ENCODE measurements at places on chromosomes 13 and 19.

DNA sequence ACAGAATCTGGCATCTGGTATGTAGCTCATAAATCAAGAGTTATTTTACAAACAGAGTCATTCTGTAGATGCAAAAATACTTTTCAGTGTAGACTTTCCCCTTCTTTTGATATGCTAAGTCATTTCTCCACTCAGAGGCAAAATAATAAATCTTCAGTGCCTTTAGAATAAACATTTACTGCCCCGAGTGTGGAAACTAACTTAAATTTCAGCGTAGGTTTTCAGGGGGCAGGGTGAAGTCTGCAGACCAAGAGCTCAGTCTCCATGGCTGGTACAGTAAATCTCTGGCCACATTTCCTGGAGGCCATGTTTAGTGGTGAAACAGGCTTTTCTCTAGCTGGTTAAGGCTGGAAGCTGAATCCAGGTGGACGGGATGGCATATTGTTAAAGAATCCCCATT is 13.1 kb upstream of the ADPRHL1 start:
- DNase-seq: no peak

DNA sequence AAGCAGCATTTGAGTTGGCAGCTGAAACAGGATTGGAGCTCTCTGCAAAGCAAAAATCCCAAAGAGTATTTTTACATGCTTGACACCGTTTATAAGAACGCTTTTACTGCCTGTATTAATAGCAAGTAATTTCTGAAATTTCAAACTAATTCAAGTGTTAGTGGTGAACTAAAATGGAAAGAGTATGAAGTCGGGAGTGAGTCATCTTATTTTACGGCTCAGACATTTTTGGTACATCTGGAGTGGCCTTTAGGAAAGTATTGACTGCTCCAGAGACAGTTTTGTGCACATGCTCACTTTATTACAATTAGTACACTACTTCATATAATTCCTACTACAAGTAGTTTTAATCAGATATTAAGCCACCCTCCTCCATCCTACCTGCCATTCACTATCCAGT is 167.4 kb downstream of the SLITRK6 start:
- no peak for DNase-seq

GRCh38 chr13:72586518-72586917 is 140.9 kb downstream of the MZT1 start:
- DNase-seq: no peak

GRCh38 chr19:19600793-19601330 is 17.6 kb downstream of the PBX4 start:
- peak; percentile 41 for DNase-seq

DNA sequence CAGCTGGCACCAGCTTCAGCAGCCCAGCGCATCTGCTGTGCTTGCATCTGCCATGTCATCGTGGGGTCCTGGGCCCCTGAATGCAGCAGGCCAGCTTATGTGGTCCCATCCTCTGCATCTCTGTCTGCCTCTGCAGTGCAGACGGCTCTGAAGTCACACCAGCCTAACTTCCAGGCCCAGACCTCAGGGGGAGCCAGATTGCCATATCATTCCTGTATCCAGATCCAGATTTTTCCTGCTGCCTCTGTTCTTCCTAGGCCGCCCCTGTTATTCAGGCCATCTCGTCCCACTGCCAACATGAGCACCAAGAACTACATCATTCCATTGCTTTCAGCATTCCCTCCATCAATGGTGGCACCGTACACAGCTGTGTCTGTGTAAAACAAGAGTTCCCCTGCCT is 571.6 kb downstream of the UQCRFS1 start:
- DNase-seq: no peak

GRCh38 chr19:36916991-36917390 is 859 bp downstream of the ZNF568 start:
- DNase-seq: no peak

- DNase-seq: no peak
Observed at GRCh38 chr13:29952245-29952644, 101.8 kb upstream of the UBL3 start.

DNA sequence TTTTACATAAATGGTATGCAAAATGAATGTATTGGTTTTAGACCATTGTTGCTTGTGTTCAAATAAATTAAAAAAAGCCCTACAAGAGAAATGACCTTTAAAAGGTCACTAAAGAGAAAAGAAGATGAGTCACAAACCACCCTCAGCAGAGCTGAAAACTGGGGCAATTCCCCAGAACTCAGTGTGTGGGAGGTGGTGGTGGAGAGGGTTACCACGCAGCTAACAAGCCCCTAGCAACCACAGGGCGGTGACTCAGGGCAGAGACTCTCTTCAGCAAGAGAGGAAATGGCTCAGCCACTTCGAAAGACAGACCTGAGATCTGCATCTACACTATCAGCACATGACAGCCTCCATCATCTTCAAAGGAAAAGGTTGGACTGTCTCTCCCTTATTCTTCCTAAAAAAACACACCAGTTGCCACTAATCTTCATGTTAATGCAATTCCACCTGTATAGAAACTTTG is 29.4 kb upstream of the NDFIP2 start:
- peak; percentile 97 for DNase-seq

- DNase-seq: peak; percentile 6
Observed at GRCh38 chr13:105410602-105411001, 1124.9 kb downstream of the EFNB2 start.

DNA sequence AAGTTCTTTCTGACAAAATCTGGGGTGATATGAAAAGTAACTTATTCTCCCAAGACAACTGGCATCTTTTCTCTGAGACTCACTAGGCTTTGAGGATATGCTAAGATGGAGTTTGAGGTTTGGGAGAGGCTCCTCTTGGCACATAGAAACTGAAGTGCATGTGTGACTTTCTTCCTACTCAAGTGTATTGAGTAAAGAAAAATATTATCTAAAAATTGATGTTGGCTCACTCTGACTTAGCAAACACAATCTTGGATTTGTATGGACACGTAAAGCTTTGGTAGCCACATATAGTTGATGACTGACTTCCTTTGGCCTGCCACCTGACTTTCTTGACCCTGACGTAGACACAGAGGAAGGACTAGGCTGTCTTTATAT is 71.1 kb upstream of the KLF12 start:
- no peak for DNase-seq

GRCh38 chr13:95411428-95412040 is 110.3 kb upstream of the ABCC4 start:
- DNase-seq: no peak

- no peak for DNase-seq
Observed at GRCh38 chr13:50198508-50198907, 183.3 kb downstream of the KCNRG start.

DNA sequence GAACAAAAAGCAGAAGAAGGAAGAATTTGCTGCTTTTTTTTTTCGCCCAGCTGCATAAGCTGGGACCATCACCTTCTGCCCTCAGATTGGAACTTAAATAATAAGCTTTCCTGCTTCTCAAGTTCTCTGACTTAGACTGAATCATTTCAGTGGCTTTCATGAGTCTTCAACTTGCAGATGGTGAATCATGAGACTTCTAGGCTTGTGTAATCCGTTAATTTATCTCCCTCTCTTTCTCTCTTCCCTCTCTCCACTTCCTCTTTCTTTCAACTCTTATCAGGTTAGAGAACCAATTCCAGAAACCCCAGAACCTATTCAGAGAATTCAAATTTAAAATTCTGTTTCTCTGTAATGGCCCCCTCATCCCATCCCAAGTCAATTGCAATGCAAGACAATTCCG is 1153.7 kb downstream of the PCDH9 start:
- DNase-seq: no peak

DNA sequence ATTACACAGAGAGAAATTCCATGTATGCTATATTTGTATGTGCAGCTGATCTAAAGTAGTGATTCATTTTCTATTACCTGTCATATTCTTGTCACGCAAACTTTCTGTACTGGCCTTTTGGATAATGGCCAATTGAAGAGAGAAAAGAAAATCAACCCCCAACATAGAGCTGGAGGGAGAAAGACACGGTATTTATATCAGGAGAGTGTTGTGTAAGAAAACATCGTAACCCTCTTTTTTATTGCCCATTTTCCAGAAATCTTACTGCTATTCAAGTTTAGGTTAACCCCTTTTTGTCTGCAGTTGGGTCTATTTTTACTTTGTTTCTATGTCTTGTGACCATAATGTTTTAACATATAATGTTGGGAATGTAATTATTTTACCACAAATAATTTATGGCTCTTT is 27.9 kb downstream of the DGKH start:
- no peak for DNase-seq

DNA sequence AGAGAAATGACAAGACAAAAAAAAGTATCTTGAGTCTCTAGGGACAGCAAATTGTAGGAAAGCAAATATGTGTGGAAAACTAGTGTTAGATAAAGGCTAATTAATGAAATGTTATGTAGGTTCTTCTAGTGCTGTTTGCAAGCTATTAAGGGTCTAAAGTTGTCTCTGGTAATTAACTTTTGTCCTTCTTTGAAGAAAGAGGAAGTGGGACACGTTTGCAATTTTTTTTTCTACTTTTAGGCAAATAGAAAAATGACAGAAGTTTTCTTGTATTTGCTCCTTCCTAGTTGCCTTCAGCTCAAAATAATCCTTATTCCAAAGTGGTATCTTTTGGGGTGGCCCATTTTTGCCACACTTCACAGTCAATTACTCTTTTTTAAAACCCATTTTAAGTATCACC is 1877.7 kb upstream of the PRR20A start:
- DNase-seq: no peak

GRCh38 chr19:48654299-48655059 is 8.5 kb upstream of the CA11 start:
- DNase-seq: no peak

DNA sequence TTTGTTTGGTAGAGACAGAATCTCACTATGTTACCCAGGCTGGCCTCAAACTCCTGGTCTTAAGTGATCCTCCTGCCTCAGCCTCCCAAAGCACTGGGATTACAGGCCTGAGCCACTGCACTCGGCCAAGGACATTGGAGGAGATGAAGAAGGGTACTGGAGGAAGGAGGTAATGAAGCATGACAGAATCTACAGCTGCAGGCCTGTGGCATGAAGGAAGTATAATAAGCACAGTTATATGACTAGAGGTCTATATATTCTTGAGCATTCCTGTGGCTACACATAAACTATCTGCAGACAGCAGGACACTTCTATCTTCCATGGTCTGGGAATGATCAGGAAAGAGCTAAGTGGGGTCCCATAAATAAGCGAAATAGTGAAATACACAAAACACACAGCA is 18.2 kb downstream of the ZNF565 start:
- DNase-seq: no peak

- no peak for DNase-seq
Observed at GRCh38 chr19:46834121-46834520, 16.5 kb downstream of the AP2S1 start.

- no peak for DNase-seq
Observed at GRCh38 chr13:24842549-24843274, 78.7 kb downstream of the RNF17 start.

DNA sequence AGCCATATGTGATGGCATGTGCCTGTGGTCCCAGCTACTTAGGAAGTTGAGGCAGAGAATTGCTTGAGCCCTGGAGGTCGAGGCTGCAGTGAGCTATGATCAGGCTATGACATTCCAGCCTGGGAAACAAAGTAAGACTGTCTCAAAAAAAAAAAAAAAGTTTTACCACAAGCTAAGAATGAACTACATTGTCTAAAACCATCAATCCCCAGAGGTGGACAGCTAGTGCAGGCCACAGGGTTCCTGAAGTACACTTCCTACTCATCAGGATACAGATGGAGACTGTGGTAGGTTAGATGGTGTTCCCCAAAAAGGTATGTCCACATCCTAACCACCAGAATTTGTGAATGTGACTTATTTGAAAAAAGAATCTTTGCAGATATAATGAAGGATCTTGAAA is 63.5 kb upstream of the DOCK9 start:
- no peak for DNase-seq

DNA sequence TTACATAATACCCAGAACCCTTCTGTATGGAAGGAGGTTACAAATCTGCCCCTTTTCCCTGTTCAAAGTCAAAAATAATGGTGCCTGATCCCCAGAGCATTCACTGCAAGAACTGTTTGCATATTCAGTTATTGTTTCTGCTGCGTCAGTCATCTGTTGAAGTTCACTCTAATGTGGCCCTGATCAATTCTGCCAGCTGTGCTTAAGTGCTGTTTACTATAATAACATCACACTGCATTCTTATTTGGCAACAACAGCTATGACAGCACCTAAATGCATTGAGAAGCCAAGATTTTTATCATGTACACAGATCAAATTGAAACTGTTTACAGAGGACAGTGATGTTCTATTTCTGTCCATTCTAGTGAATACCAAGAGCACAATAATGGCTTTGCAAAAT is 115.9 kb downstream of the DACH1 start:
- no peak for DNase-seq

- no peak for DNase-seq
Observed at GRCh38 chr19:18483119-18483890, 38.6 kb downstream of the ELL start.

DNA sequence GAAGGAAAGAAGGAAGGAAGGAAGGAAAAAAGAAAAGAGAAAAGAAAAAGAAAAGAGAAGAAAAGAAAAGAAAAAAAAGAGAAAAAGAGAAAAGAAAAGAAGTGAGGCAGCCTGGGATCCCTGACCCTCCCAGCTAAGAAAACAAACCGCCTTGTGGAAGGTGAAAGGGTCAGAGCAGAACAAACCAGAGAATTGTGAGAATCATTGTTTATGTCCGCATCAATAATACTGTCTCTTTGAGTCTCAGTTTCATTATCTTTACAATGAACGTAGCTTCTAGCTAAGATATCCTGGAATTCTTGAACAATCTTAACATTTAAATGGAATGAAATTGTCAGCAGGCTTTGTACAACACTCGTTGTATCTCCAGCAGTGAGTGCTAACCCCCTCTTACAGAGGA is 66.4 kb upstream of the SERP2 start:
- DNase-seq: no peak

- no peak for DNase-seq
Observed at GRCh38 chr13:27976362-27977091, 7.4 kb upstream of the CDX2 start.

- no peak for DNase-seq
Observed at GRCh38 chr19:51296336-51297093, 14.9 kb upstream of the IGLON5 start.

- no peak for DNase-seq
Observed at GRCh38 chr19:2732157-2732725, 7.6 kb downstream of the SLC39A3 start.

DNA sequence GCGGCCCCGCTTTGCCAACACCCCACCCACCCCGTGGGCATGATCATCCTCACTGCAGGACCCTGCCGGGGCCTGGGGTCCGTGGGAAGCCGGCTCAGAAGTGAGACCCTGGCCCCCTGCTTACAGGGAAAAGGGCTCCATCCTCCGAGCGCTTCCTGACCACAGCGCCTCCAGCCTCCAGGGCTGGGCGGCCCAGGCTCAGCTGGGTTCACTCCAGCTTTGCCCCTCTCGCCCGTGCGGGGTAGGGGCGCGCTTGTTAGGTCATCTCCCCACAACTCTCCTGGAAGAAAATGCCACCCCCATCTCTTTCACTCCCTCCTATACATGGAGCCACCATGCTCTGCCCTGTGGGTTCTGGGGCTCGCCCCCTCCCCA is 6.6 kb upstream of the C1QTNF9B start:
- DNase-seq: no peak

- no peak for DNase-seq
Observed at GRCh38 chr13:59445812-59446211, 717.9 kb downstream of the DIAPH3 start.
